Hypothalamus (tissue), 51 donors: ENCODE measurements at places on chromosomes 1 and 21.

DNA sequence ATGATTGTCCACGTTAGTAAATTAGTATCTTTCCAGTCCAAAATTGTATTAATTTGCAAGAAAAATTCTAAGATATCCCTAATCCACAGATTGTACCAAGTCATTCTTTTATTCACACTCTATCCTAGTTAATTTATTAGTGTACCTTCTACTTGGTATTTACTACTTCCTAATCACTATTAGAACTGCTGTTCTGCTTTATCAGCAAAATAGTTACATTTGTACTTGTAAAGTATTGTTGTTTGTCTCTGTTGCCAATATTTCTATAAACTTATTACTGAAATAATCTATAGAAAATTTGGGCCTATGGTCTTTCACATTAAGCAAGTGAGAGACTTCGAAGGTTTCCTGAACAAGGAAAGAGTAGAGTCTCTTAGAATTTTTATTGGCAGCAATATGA is 5.6 kb upstream of the CRP start:
- no peak for DNase-seq

GRCh38 chr1:117590273-117590925 is 15.4 kb upstream of the TENT5C start:
- DNase-seq: no peak

- DNase-seq: peak; percentile 80
Measured at GRCh38 chr1:34164771-34165391, at the start of gene CSMD2. TSS of gene CSMD2 (minus strand) at chr1:34165230. CDS start at chr1:34165097, 133 bp downstream.

DNA sequence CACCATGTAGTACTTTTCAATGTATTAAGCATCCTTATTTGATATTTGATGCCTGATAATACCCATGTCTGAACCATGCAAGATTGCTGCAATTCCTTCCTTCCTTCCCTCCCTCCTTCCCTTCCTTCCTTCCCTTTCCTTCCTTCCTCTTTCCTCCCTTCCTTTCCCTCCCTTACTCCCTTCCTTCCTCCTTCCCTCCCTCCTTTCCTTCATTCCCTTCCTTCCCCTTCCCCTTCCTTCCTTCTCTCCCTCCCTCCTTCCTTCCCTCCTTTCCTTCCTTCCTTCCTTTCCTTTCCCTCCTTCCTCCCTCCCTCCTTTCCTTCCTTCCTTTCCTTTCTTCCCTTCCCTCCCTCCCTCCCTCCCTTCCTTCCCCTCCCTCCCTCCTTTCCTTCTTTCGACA is 29.7 kb upstream of the TMEM52 start:
- no peak for DNase-seq

DNA sequence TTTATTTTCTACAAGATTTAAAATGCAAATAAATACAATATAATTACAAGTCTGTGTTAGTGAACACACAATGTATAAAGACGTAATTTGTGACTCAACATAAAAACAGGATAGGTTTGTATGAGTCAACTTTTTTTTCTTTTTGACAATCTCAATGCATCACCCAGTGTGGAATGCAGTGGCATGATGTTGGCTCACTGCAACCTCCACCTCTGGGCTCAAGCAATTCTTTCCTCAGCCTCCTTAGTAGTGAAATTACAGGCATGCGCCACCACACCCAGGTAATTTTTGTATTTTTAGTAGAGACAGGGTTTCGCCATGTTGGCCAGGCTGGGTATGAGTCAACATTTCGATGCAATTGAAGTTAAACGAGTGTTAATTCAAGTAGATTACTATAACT is 5.9 kb upstream of the SPRR2E start:
- DNase-seq: no peak

- DNase-seq: no peak
Measured at GRCh38 chr1:59064592-59064991, 232.3 kb upstream of the FGGY start.

- no peak for DNase-seq
Measured at GRCh38 chr21:41250519-41250918, 66.1 kb upstream of the FAM3B start.

DNA sequence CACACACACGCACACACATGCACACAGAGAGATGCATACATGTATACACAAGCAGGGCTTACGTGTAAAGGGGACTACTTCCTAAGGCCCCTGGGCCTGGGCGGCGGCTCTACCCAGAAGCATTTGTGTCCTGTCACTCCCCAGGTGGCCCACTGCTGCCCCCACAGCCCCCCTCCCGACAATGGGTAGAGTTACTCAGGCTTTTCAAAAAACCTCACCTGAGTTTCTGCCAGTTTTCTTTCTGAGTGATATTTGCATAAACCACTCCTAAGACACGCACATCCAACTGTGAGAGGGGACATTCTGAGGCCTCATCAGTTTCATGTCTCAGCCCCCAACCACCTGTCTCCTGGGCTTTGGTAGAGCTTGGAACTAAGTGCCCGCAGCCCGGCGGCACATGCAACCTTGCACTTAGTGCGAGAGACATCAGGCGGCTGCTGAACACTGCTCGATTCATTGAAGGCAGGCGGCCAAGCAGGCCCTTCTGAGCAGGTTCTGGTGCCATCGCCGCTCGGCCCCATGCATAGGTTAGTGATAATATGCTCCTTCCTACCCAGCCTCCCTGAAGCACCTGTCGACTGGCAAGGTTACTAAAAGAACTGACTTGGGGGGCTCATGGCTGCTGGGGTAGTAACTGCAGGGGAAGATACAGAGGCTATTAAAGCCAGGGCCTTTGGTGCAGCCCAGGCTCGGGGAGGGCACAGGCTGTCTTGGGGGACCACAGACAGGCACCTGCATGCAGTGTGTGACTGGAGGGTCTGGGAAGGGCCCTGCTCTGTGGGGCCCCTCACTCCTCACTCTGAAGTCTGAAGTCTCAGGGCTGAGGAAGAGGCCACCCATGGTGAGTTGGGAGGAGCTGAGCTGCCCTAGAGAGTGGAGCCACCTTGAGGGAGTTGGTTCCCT is 364.2 kb upstream of the VAMP3 start:
- no peak for DNase-seq

DNA sequence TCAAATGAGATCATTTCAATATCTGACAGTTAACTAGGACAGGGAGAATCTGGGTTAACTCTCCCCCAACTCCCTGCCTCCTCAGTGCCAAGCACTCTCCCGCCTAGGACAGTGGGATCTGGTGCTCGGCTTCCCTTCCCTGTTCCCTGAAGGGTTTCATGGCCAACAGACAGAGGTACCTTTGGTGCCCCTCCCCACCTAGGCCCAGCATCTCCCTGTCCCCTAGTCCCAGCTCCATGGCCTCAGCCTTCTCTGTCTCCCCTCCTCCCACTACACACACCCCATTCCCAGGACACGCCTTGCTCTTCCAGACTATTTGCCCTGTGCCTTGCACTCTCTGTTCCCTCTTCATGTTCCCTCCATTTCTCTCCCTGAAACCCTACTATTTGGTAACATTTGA is 77.1 kb downstream of the CD247 start:
- DNase-seq: no peak

GRCh38 chr21:26130249-26130881 is 40.2 kb downstream of the APP start:
- DNase-seq: no peak

DNA sequence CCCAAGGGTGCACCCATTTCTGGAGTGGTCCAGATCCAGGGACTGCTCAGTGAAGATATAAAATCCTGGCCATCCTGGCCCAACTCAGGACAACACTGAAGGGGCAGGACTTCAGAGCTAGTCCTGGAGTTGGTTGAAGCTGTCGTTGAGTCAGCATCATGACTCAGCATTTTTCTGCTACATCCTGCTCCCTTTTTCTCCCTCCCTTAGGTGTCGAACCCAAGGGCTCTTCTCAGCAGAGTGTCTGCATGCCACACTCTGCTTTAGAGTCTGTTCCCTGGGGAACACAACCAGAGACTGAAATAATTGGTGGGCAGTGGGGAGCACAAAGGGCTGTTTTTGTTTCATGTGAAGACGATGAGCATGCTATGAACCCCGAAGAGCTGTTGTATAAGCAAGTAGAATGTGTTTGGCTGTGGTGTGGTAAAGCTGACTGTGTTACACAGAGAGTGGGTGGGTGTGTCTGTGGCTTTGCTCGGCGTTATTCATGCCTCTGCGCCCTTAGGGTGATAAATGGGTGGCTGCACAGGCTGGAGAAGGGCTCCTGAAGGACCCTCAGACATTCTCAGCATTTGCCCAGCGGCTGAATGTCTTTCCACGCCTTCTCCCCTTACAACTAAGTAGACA is 167.2 kb downstream of the CYYR1 start:
- no peak for DNase-seq

- no peak for DNase-seq
Measured at GRCh38 chr1:21604208-21604957, 64.8 kb downstream of the RAP1GAP start.

- DNase-seq: no peak
Measured at GRCh38 chr1:11967028-11967547, 13.2 kb upstream of the MFN2 start.

- no peak for DNase-seq
Measured at GRCh38 chr1:54413295-54413694, 7.1 kb upstream of the SSBP3 start.

GRCh38 chr1:69294171-69294570 is 273.6 kb upstream of the LRRC7 start:
- DNase-seq: no peak

- DNase-seq: no peak
Measured at GRCh38 chr21:36527317-36527716, 47.4 kb upstream of the CLDN14 start.
